ENCODE measurements at places on chromosomes 12 and 14.

- no peak for DNase-seq
Observed at GRCh38 chr12:87427770-87428169, 601.4 kb downstream of the C12orf50 start.

GRCh38 chr12:29304388-29304787, 76.6 kb downstream of the ERGIC2 start:
- DNase-seq: no peak

- DNase-seq: no peak
Observed at GRCh38 chr14:35576260-35576659, 42.3 kb downstream of the INSM2 start.

DNA sequence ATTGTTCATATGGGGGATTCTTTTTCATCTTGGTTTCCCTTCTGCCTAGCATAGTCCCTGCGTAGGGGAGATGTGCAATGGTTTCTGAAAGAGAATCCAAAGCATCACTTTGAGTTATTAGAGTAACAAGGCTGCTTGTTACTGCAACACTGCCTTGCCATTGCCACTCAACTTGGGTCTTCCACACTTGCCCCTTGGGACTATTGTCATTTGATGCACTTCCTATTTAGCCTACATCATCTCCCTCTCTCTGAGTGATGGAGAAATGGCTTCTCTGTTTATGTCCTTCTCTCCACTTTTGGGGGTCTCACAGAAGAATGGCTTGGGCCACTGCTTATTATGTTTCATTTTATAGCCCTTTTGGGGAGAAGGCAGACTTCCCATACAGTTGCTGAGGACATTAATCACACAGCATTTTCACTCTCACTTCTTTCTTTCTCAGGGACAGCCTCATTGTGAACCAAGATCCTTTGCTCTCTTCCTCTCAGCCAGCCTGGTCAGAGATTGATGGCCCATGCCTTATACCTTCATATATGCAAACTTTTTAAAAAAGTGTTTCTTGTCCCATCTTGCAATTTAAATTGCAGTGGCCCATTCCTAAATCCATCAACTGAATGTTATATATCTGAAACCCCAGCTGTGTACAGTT, 50.8 kb upstream of the POC1B start:
- DNase-seq: no peak

GRCh38 chr14:60315196-60315990, 66.4 kb downstream of the PPM1A start:
- DNase-seq: no peak

DNA sequence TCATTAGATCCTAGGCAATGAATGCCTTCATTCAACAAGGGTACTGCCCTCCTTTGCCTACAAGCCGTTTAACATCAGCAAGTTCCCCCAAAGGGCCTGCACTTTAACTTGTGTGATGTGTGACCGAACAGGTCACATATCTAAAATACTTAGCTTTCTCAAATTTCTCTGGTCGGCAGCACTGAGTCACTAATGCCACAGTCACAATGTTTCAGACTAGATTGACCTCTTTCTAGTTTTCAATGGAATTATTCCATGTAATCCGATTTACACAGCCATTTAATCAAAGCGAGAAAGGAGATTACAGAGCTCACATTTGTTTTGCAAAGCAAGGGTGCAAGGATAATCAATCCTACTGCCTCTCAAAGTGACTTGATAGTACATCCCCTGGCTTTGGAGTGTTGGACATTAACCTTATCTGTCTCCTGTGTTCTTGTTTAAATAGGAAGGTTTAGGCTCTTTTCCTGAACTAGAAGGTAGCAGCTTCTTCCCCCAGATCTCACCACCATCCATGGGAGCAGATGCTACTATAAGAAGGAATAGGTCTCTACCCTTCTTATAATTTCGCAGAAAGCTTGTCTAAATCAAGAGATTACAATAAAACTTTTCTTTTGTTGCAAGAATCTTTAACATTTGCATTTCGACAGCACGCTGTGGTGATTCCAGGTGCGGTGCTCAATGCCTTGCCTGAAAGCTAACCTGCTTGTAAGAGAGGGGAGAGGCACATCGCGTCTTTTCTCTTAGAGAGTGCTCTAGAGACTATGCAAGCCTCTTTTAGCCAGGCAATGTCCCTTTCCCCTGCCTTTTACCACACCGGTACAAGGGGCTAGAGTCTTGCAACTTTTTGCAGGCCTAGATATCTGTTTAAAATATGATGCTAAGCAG, 1.8 kb downstream of the KITLG start:
- peak; percentile 43 for DNase-seq
